ENCODE measurements at places on chromosomes 2 and 18.

DNA sequence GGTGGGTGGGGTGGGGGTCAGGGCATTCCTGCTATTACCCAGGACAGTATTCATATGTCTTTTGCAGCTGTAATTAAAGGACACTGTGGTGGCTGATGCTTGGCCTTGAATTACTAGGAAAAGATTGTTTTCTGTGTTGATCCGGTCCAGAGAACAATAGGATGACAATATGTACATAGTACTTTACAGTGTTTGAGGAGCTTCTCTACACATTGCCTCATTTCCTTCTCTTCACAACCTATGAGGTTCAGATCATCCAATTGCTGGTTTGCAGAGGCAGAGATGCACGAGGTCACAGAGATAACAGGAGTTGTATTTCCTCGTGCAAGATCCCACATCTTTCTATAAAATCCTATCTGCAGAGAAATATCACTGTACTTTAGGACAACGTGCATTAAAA is 119.5 kb downstream of the LIPG start:
- no peak for DNase-seq

GRCh38 chr2:127110985-127111384 is 4.0 kb upstream of the BIN1 start:
- DNase-seq = peak; percentile 19

GRCh38 chr18:49967171-49967570 is 153.8 kb upstream of the ACAA2 start:
- DNase-seq = no peak

GRCh38 chr2:35598310-35598709 is 757.3 kb upstream of the CRIM1 start:
- DNase-seq = no peak

DNA sequence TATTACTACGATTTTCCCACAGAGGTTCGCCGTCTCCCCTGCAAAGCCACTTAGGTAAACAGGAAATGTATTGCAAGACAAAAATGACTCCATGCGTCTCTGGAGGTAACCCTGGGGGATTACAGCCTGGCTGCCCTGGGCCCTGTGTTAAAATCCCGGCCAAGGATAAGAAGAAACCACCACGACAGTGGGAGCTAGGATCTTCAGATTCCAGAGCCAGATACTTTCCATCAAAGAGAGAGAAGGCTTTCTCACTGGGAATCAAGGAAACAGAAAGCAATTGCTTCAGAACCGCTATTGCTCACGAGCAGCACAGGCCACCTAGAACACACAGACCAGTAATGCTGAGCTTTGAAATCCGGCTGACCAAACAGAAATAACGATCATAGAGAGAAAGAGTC is 97.9 kb upstream of the ZNF516 start:
- DNase-seq = no peak

DNA sequence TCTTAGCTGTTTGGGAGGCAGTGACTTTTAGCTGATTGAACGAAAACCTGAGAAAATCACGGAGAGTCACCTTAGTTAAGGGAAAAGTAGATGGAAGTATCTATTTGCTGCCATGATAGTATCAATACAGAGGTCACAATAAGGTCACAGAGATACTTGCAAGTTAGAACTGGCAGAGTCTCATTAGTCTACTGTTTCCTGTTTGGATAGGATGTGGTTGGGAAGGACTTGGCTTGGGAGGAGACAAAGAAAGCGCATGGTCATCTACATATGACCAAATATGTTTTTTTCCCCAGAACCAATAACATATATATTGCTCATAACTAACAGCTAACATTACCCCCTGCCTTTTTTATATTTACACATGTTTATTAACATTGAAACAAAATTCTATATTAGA is 78.4 kb upstream of the AQP4 start:
- no peak for DNase-seq

- no peak for DNase-seq
Observed at GRCh38 chr2:23596316-23596885, 211.4 kb downstream of the KLHL29 start.

DNA sequence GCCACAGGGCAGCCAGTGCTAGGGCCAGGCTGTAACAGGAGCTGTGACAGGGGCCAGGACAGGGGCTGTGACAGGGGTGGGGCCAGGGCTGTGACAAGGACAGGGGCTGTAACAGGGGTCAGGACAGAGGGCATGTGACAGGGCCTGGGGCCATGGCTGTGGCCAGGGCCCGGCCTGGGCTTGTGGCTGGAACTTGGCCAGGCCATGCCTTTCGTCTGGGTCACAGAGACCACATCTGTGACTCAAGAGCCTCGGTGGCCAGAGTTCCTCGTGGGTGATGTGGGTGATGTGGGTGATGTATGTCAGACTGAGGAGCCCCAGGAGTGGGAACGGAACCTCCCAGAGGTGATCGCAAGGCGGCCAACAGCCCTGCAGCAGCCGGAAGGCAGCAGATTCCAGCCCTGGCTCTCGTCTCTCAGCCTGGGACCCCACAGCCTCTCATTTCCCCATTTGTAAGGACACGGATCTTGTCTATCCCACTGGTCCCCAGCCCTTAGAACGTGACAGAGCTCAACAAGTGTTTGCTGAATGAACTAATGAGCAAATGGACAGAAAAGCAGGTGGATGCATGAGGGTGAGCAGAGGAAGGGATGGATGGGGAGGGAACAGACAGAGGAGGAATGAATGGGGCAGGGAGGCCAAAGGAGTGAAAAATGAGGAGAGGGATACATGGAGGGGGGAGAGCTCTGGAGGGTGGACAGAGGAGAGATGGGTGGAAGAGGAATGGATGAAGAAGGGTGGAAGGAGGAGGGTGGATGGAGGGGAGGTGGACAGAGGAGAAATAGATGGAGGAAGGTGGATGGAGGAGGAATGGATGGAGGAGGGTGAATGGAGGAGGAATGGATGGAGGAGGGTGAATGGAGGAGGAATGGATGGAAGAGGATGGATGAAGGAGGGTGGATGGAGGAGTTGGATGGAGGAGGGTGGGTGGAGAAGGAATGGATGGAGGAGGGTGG is 17.3 kb downstream of the ESPNL start:
- peak; percentile 55 for DNase-seq

DNA sequence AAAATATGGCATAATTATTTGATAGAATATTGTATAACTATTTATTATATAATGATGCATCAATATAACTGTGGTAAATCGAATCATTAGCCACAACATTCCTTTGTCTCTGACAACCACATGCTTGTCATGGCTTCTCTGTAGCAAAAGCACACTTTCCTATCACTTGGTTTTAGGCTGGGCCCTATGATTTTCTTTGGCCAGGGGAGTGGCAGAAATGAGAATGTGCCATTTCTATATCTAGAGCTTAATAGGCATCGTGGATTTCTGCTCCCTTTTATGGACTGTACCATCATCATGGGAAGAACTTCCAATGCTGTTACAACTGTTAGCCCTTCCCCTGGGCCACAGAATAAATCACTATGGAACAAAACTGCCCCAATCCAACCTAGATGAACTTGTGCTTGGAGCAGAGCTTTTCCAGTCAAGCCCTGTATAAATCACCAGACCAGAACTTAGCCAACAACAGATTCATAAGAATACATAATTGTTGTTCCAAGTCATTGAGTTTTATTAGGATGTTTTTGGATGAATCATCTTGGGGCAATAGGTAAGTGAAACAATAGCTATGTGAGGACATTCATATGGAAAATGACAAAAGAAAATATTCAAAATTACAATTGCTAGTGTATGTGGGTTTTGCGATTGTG is 715.8 kb downstream of the ERBB4 start:
- DNase-seq = no peak

DNA sequence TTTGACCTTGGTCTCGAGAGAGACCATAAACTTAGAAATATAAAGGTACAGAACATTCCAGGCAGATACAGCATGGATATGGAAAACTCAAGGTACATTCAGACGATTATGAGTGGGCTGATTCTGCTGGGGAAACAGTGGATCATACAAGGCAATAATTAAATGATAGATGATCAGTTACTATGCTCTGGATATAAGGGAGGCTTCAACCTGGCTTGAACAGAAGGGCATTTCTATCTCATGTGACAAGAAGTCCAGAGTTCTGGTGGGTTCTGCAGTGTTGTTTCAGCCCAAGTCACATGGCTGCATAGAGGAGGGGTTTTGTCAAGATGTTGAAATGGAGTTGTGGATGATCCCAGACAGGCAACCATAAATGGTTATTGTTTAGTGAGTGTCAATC is 23.5 kb downstream of the MYO5B start:
- DNase-seq = no peak

GRCh38 chr2:117378653-117379052 is 435.8 kb upstream of the DDX18 start:
- DNase-seq = no peak

- DNase-seq = no peak
Observed at GRCh38 chr2:18536100-18536499, 24.4 kb downstream of the RDH14 start.

- no peak for DNase-seq
Observed at GRCh38 chr2:26380281-26380680, 21.4 kb upstream of the DRC1 start.

DNA sequence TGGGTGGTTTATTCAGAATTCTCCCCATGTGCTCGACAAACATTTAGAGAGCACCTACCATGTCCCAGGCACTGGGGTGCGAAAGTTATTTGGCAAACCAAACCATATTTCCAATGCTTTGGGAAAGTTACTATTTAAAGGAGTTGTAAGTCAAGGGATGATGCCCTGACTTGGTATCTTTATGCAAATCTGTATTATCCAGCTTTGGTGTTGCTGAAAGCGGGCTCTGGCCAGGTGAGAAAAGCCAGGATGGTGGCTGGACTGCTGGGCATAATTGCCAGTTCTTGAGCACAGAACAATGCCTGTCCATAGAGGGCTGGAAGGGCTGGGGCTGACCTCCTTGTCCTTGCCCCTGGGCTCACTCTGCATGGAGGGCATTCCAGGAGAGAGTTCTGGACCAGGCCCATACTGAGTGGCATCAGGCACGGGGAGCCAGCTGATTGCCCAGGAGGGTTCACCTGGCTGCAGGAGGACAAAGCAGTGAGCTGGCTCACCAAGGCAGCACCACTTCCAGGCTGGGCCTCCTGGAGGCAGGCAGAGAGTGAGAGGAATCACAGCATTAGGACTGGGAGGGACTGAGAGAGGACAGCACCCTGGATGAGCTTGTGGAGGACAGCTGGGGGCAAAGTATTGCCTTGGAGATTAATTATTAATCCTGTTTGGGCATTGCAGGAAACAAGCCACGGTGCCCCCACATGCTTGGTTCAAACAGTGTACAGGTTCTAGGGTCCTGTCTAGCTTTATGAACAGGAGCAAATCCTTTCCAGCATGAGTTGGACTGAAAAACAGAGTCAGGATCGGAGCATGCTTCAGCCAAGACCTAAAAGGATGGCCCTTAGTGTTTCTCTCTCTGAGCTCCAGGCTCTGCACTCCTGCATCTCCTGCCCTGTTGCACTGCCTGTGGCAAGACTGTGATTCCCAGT is 7.1 kb downstream of the KHK start:
- DNase-seq = no peak

- no peak for DNase-seq
Observed at GRCh38 chr2:150586858-150587257, 99.4 kb upstream of the RND3 start.

GRCh38 chr2:46683541-46683940 is 204.2 kb downstream of the TMEM247 start:
- no peak for DNase-seq

DNA sequence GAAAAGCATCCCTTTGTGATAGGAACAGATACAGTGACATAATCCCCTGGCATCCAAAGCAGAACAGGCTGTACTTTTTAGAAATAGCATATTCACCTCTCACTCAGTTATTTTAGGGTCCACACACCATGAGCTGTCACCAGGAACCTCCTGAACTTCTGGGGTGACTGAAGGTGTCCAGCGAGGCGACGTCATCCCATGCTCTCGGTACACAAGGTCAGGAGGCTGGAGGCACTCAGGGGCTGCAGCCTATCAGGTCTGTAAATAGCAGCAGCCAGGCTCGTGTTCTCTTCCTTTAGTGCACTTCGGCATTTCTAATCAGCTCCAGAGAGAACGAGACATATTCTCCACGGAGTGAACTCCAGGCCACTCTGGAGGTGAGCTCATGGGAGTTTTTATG is 98.3 kb downstream of the GATA6 start:
- DNase-seq = no peak

DNA sequence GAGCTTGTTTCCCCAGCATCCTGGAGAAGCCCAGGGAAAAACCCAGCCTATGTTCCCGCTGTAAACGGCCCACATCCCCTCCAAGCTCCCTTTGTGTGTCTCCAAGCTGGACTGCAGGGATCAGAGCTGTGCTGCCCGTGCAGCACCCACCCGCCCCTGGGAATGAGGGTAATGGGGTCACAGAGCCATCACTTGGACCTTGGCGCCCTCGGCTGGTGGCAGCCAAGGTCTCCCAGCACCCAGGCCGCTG is 670 bp upstream of the INPP5D start:
- no peak for DNase-seq

- no peak for DNase-seq
Observed at GRCh38 chr2:11703700-11704099, 33.7 kb upstream of the NTSR2 start.

DNA sequence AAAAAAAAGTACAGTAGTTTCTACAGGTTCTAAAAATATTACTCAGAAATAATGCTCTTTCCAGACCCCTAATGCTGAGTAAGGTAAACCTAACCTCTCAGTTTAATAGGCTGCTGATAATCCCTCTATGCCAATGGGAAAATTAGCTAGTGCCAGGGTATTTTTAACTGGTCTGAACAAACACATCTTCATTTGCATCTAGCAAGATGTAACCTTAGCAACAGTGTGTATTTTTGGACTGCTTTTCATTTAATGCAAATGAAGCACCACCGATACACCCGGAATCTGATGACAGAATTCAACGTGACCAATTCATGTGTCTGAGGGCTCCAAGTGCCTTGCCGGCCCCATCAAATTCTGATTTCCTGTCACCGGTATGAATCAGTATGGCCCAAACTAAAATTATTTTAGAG is 47.4 kb upstream of the CYRIA start:
- no peak for DNase-seq

GRCh38 chr2:41710944-41711343 is 336.9 kb upstream of the PKDCC start:
- DNase-seq = no peak

DNA sequence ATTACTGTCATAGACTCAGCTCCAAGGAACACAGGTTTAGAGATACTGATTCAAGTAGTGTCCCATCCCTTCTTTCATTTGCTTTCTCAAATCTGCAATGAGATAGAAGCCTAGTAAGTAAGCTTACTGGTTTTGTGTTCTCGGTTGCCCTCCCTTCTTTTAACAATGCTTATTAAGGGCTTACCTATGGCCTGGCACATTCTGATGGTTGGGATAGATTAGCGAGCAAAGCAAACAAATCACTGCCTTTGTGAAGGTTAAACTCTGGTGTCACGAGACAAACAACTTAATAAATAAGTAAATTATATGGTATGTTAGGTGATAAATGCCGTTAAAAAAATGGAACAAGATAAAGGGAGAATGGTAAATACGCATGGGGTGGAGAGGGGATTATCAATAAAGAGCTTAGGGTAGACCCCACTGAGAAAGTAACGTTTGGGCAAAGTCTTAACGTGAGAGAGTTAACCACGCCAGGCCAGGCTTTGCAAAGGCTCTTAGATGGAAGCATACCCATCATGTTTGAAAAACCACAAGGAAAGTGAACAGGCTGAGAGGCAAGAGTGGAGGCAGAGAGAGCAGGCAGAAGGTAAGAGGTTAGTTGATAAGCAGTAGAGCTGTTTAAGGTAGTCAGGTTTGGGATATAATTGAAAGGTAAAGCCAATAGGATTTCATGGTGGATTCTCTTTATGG is 31.0 kb downstream of the EIF2AK3 start:
- no peak for DNase-seq

GRCh38 chr2:43634604-43635306 is 2.3 kb upstream of the PLEKHH2 start:
- no peak for DNase-seq
